Forelimb muscle (tissue), 1 donor: ENCODE measurements at places on chromosomes 6 and 20. TPM values are rescaled to one million over a fixed set of nuclear protein-coding genes. Genes with fewer than 3 reads are reported as not detected.
A peak's percentile ranks its signal among the peaks of the same experiment; 100 is the strongest.

The FERMT1 gene
- 0.18 TPM for polyA plus RNA-seq

The PDE10A gene
- 7.6 TPM for polyA plus RNA-seq

DNA sequence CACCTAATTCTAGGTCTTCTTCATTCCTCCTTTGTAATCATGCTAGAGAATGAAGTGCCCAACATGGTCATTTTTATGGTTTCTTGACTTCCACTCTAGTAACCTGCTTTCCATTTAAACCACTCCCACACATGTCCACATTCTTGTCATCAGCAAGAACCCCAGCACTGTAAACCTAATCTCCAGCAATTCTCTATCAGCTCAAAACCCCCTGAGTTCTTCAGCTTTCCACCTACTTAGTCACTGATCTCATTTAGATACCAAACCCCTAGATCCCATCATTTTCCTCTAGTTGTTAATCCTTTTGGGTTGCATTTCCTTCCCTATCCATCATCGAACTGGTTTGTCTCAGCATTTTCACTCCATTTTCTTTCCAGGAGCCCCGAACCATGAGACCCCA, 49.7 kb downstream of the GOPC start:
- DNase-seq = no peak

- no peak for DNase-seq
Measured at GRCh38 chr20:2864626-2865025, 8.7 kb upstream of the PTPRA start.

The PNLDC1 gene
- polyA plus RNA-seq = 0.23 TPM

DNA sequence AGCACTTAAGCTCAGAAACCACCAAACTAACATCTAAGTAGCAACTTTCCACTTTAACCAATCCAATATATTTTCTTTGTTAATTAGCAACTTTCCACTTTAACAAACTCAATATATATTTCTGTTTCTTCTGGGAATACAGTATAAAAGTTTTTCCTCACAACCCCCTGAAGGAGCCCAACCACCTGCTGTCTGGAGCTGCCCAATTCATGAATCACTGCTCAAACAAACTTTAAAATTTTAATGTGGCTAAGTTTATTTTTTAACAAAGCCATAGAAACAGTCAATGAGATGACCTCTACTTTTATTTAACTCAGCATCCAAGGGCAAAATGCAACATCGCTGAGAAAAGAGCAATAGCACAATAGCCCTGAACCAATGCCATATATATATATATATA, 500.1 kb downstream of the EPM2A start:
- no peak for DNase-seq

GRCh38 chr6:30213957-30214656, 901 bp upstream of the TRIM26 start:
- no peak for DNase-seq

The SLC17A9 gene
- polyA plus RNA-seq = 0.54 TPM

DNA sequence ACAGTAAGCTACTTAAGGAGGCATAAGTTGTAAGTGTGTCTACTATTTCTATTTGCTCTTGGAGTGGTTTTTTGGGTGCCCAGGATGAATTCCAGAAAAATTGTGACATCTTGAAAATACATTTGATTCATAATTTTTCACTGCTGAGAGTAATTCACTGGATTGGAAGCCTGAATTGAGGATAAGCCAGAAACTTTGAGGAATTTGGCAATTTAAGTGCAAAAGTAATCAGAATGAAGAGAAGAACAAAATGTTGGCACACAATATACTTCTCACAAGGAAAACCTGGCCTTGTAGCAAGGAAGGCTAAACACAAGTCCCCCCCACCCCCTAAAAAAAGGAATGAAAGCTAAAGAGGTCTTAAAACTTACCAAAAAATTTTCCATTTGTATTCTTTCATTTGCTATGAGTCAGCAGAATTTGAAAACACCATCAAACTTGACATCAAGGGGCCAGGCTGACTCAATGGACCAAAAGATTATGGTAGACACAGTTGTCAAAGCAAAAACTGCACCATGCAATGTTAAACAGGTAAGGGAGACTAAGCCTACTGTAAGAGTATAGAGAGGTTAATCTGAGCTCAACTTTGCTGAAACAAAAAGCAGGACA, 840.0 kb downstream of the FRK start:
- no peak for DNase-seq

- no peak for DNase-seq
Measured at GRCh38 chr6:149906405-149906804, 8.5 kb upstream of the RAET1E start.

GRCh38 chr6:13709689-13710551, 1.7 kb downstream of the RANBP9 start:
- no peak for DNase-seq

- no peak for DNase-seq
Measured at GRCh38 chr20:23358923-23359593, 2.9 kb upstream of the GZF1 start.

DNA sequence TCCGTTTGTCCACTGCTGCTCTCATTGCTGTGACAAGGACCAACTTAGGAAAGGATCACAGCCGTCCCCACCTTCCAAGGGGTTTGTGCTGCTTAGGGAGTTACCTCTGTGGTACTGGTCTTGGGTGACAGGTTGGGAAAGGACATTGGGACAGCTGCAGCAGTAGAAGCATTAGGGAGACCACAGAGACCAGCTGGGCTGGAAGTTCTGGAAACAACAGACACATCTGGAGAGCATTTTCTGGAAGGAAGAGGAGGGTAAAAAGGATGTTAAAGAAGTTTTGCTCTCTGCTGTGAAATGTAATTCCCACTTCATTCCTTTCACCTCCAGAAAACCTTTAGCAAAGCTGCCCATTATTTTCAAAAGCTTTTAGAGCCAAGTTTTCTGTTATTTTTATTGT, 304.2 kb downstream of the LRFN2 start:
- DNase-seq = peak; percentile 6

- no peak for DNase-seq
Measured at GRCh38 chr6:134519465-134519864, 201.6 kb upstream of the SGK1 start.
